Fibroblast of skin of back (primary cell): ENCODE measurements at places on chromosomes 5 and 9.

DNA sequence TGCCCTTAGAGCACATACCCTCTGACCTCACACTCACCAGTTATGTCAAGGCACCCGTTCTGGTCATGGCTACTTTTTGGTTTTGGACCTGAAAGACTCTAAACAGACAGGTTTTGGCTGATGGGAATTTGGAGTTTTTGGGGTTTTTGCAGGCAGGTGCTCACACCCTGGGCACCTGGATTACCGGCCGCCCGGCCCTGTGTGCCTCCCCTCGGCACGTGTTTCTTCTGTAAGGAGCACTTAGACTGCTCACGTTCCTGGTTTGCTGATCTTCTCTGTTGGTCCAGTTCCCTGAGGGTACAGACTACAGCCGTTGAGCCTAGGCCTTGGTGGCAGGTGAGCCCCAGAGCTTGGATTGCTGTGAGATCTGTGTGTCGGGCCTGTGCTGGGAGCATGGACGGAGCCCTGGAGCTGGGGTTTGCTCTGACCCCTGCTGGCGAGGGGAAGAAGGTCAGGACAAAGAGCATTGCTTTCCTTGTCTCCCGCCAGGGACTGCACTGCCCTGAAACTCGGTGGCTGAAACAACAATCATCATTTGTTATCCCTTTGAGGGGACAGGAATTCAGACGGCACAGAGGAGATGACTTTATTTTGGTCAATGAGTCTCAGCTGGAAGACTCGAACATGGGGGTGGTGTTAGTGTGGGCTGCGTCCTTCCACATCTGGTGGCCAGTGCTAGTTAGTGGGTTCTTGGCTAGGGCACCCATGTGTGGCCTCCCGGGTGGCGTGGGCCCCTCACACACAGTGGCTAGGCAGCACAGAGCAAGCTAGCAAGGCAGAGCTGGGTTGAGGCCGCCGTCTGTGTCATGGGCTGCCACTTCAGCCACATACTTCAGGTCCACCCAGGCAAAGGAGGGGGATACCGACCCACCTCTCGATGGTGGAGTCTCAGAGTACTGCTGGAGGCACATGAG, 76.4 kb downstream of the EHMT1 start:
- peak; percentile 48 for DNase-seq

- DNase-seq, result no peak
Measured at GRCh38 chr5:118646917-118647316, 341.4 kb downstream of the DTWD2 start.

GRCh38 chr9:99119976-99120655, 15.2 kb downstream of the TGFBR1 start:
- no peak for DNase-seq

GRCh38 chr9:106834888-106835287, 28.1 kb upstream of the ZNF462 start:
- DNase-seq, result no peak

- DNase-seq, result peak; percentile 25
Measured at GRCh38 chr5:52837068-52837467, 49.4 kb downstream of the ITGA1 start.
